Mesenteric fat pad (tissue), 1 donor: ENCODE measurements at places on chromosomes 13 and 19. TPM values are rescaled to one million over a fixed set of nuclear protein-coding genes. Genes with fewer than 3 reads are reported as not detected.
A peak's percentile ranks its signal among the peaks of the same experiment; 100 is the strongest.

DNA sequence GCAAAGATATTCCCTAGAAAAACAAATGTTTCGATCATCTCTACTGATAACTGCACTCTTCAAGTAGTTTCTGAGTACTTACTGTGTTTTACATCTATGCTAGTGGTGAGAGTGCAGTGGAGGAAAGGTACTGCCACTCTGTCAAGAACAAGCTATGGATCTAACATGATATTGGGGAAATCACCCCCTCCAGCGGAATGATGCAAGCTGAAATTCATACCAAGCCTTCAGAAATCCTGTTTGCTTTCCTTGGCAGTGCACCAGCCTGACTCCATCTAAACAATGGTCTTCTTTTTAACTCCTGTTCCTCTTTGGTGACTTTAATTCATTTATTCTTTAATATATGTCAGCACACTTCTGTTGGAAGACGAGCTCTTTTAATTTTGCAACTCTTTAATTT is 238.0 kb downstream of the PCDH9 start:
- DNase-seq = no peak

- DNase-seq = peak; percentile 96
Measured at GRCh38 chr19:13102666-13103580, at the start of gene LYL1. LYL1 (minus strand) TSS chr19:13102858; CDS start chr19:13101171, 1,687 bp downstream.

DNA sequence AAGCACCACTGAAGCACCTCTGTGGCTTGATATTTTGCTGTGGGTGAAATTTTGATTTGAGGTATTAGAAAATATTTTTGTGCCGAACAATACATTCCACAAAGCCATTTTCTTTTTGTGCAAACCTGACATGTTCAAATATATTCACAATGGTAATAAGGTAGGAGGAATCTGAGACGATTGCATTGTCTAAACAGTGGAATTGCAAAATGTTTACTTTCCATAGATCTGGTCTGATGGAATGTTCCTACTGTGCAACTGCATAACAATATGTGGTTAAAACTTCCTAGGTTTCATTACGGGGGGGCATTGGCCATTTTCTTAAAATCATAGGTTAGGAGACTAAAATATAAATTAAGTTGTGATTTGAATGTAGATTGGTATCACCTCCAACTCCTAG is 42.7 kb upstream of the AKAP11 start:
- DNase-seq = no peak

DNA sequence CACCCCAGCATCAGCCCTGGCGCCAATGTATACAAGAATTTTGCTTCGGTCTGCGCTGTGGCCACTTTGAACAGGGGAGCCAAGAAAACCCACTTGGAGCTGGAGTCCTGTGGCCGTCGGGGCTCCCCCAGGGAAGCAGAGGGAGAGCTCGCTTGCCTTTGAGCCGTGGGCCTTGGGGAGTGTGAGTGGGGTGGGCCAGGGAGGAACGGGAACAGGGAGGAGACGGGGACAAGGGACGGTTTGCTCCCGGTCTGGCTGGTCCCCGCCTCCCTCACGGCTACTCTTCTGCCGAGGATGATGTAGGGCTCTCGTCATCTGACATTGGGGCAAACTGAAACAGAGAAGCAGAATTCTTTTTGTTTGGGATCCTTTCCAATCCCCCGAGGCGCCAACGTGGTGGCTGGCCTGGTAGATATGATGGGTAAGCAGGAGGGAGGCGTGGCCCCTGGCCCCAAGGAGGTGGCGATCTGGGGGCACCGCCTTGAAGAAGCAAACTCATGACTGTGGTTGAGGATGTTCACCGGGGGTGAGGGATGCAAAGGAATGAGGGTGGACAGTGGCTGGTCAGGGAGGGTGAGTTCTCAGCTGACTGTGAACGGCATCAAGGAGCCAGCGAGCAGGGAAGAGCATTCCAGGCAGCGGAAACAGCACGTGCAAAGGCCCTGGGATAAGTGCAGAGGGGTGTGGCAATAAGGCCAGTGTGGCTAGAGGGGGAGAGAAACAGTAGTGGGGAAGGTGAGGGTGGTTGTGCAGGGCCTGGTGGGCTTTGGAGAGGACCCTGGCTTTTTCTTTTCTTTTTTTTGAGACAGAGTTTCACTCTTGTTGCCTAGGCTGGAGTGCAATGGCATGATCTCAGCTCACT is 10.9 kb upstream of the SPC24 start:
- DNase-seq = no peak

- DNase-seq = no peak
Measured at GRCh38 chr19:4539693-4540581, at the start of gene LRG1. LRG1 (minus strand) TSS chr19:4540036; CDS start chr19:4540013, 23 bp downstream.

- DNase-seq = no peak
Measured at GRCh38 chr13:72931311-72931710, 127.5 kb upstream of the KLF5 start.

The ZFP82 gene
- 3.1 TPM for total RNA-seq

- DNase-seq = no peak
Measured at GRCh38 chr19:17703824-17704463, 15.3 kb upstream of the MAP1S start.

GRCh38 chr13:28545583-28546333 is 50.8 kb upstream of the FLT1 start:
- DNase-seq = no peak

GRCh38 chr19:46347985-46348384 is 1.1 kb downstream of the PPP5C start:
- DNase-seq = no peak

GRCh38 chr13:42280537-42280936 is 8.6 kb downstream of the AKAP11 start:
- DNase-seq = no peak

GRCh38 chr19:49680421-49681351 is 3.6 kb downstream of the PRMT1 start:
- peak; percentile 97 for DNase-seq

DNA sequence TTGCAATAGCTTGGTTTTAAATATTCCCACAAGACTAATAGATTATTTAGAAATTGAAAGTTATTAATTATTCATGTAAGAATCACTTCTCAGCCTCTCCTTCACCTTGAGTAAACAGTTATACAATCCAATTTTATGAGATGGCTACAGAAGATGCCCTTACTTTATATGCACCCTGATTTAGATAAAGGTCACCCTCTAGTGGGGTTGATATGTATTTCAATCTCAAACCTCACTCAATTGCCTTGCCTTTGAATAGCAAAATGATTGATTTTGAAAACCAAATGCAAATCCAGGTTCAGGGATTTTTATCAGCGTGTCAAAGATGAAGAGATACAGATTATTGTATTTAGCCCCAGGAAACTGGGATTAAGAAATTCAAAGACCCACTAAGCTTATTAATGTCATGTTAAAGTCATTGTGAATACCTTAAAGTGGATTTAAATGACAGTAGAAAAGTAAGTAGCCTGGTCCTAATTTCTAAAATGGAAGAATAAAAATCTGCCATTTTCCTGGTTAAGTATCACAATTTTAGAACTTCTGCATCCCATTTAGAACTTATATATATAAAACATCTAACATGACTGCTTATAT is 305.1 kb downstream of the ITGBL1 start:
- no peak for DNase-seq

GRCh38 chr19:46412650-46413261 is 608 bp downstream of the CCDC8 start:
- no peak for DNase-seq

The SIGLEC8 gene
- 0.39 TPM for total RNA-seq

- no peak for DNase-seq
Measured at GRCh38 chr19:51111606-51112005, 3.4 kb upstream of the CTU1 start.

GRCh38 chr13:107512551-107512950 is 702.8 kb downstream of the LIG4 start:
- no peak for DNase-seq

The ZNF552 gene
- total RNA-seq = 4.0 TPM

The ZNF429 gene
- 7.0 TPM for total RNA-seq

DNA sequence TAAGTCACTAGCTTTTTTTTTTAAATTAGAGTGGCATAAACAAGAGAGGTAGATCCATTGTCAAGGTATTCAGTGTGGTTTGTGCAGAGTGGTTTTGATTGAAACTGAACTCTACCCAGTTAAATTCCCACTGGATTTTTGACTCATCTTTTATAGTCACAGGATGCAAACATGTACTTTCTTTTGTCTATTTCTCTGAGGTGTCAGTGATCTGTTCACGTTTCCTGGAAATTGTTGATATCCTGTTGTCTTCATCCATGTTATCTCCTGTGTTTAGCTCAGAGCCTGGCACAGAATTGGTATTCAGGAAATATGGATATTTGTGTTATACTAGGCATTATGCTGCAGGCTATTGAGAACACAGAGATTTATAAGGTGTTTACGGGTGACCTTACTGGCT is 119.7 kb downstream of the PCCA start:
- no peak for DNase-seq
